ENCODE measurements at places on chromosomes 1 and 21.

- no peaks in the 10 kb centered on the region for H3K4me1 ChIP-seq
- H3K27me3 ChIP-seq: no peaks in the 10 kb centered on the region
- DNase-seq: no peak
- H3K4me3 ChIP-seq: no peak overlapping the region
- H3K27ac ChIP-seq: no peak overlapping the region
These were observed 197.2 kb downstream of the ADSS2 start for GRCh38 chr1:244254467-244254866.

DNA sequence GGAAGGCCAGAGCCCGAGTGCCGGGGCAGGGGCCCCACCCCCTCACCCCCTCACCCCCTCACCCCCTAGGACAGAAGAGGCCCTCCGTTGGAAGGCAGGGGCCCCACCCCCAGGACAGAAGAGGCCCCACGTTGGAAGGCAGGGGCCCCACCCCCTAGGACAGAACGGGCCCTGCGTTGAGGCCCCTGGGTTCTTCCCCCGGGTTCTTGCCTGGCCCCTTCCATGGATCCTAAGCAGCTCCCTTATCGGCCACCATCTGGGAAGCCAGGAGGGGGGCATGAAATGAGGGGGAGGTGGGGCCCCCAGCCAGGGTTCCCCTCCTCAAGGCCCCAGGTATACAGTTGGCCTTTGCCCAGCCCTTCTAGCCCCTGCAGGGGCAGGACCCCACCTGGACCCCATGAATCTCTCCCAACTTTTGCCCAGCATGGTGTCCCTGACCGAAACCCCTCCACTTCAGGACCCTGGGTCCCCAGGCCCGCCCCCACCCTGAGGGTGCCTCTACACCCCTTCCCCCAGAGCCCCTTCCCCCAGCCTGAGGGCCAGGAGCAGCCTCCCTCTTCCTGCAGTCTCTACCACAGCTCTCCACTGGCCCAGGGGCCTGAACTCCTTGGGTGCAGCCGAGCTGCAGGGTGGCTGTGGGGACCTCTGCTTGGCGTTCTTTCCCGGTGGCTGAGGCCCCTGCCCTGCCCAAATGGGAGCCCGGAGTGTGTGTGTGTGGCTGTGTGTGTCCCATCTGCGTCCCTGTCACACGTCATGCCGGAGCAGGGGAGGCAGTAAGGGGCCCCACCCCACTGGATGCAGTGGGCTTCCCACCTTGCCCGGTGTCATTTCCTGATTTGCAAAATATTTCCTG lies 4.3 kb upstream of the VWA1 start:
- no peaks in the 10 kb centered on the region for H3K27me3 ChIP-seq
- no peaks in the 10 kb centered on the region for H3K36me3 ChIP-seq
- DNase-seq: no peak
- H3K4me1 ChIP-seq: peaks cover 45% of the 10 kb centered on the region
- H3K4me3 ChIP-seq: no peak overlapping the region
- H3K27ac ChIP-seq: peak overlapping the region; percentile 99

DNA sequence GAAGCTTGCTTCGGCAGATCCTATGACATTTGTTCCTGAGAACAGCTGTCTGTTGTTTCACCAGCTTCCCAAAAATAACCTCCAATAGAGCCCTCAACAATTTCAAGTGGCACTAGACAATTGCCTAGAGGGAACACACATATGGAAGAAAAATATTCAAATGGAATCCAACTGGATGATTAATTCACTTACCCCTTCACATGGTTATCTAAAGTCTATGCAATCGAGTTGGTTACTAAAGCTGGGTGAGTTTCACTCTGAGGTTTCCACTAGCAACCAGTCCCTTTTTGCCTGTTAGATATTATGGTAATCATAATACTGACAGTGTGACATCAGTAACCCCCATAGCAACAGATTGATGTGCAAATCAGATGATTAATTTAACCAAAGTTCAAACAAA lies at the start of gene LEMD1:
LEMD1 (minus strand) TSS at position 259 of the 400 bp plus-strand sequence. CDS start 1,520 bp downstream, outside the sequence.
- no peaks in the 10 kb centered on the region for H3K36me3 ChIP-seq
- peaks cover 29% of the 10 kb centered on the region for H3K27me3 ChIP-seq
- no peak within 1 kb of the TSS for H3K4me3 ChIP-seq

- H3K4me1 ChIP-seq: peaks cover 21% of the 10 kb centered on the region
- DNase-seq: no peak
- H3K27me3 ChIP-seq: no peaks in the 10 kb centered on the region
- no peak overlapping the region for H3K4me3 ChIP-seq
- no peak overlapping the region for H3K27ac ChIP-seq
These were observed 23.4 kb upstream of the IGSF3 start for GRCh38 chr1:116690849-116691406.

GRCh38 chr21:44862869-44863685 lies 10.4 kb downstream of the PTTG1IP start:
- H3K4me3 ChIP-seq: no peak overlapping the region
- H3K27me3 ChIP-seq: no peaks in the 10 kb centered on the region
- H3K27ac ChIP-seq: no peak overlapping the region

- H3K4me1 ChIP-seq: peaks cover 18% of the 10 kb centered on the region
- no peaks in the 10 kb centered on the region for H3K27me3 ChIP-seq
- no peak for DNase-seq
- H3K27ac ChIP-seq: no peak overlapping the region
- H3K4me3 ChIP-seq: peak overlapping the region; percentile 72
These were observed 66.8 kb downstream of the OBSCN start for GRCh38 chr1:228274452-228275178.

DNA sequence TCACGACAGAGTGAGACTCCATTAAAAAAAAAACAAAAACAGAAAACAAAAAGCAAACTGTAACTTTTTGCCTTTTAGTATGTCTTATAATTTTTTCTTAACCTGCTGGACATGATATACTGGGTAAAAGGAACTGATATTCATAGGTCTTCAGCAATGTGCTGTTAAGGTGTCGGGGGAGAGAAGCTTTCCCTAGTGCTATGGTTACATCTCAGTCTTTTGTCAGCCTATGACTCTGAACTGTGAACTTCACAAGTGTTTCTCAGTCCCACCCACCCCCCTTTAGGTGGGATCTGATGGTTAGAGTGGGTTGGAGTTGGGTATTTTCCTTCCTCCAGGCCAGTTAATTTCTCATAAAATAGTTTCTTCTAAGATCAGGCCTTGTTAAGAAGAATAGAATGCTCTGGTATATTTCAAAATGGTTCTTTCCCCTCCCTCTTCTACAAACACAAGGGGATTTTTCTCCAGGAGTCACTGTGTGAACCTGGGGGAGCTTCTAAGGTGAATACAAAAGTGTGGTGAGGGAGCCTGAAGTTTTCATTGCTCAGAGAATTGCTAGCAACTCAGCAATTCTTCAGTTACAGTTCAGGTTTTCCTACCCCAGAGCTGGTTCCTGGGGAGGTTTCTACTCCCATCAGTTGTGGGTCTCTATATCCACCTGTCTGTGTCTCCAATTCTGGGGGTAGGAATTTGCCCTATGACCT lies 16.1 kb upstream of the EDARADD start:
- no peak overlapping the region for H3K4me3 ChIP-seq
- H3K4me1 ChIP-seq: no peaks in the 10 kb centered on the region
- H3K27me3 ChIP-seq: no peaks in the 10 kb centered on the region
- H3K27ac ChIP-seq: no peak overlapping the region

- H3K4me1 ChIP-seq: no peaks in the 10 kb centered on the region
- H3K27me3 ChIP-seq: no peaks in the 10 kb centered on the region
- H3K4me3 ChIP-seq: no peak overlapping the region
- no peak for DNase-seq
These were observed 141.3 kb downstream of the NRIP1 start for GRCh38 chr21:14923468-14923867.

- no peak overlapping the region for H3K27ac ChIP-seq
- peaks cover 12% of the 10 kb centered on the region for H3K4me1 ChIP-seq
- no peak overlapping the region for H3K4me3 ChIP-seq
- H3K27me3 ChIP-seq: no peaks in the 10 kb centered on the region
- no peak for DNase-seq
These were observed 64.1 kb upstream of the SLC25A33 start for GRCh38 chr1:9475061-9475627.

DNA sequence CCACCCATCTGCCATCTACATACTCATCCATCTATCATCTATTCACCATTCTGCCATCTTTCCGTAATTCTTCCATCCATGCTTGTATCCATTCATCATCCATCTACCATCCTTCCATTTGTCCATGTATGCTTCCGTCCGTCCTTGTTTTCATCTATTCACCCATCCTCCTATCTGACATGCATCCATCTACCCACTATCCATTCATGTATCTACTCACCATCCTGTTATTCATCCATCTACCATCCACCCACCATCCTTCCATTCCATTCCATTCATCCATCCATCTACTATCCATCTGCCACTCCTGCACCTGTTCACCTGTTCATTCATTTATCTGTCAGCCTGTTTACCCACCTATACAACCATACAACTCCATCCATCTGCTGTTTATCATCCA lies 86.2 kb downstream of the TRIM11 start:
- H3K4me3 ChIP-seq: no peak overlapping the region
- no peak for DNase-seq
- no peaks in the 10 kb centered on the region for H3K27me3 ChIP-seq
- H3K4me1 ChIP-seq: no peaks in the 10 kb centered on the region
- no peaks in the 10 kb centered on the region for H3K36me3 ChIP-seq

DNA sequence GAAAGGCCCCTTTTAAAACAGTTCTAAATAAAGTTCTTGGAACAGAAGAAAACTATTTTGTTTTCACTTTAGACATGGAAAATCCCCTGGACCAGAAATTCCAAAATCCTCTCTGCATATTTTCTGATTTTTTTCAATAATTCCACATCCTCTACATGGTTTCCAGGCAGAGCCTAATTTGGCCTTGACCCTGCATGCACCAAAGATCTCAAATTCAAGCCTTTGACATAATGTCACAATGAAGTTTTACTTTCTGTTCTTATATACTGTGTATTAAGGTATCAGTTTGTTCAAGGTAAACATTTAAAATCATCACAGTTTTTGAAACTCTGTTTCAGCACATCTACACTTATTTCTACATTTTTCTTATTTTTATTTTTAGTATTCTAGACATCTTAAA lies 12.2 kb upstream of the NPL start:
- no peak for DNase-seq
- no peak overlapping the region for H3K27ac ChIP-seq
- no peaks in the 10 kb centered on the region for H3K36me3 ChIP-seq
- no peaks in the 10 kb centered on the region for H3K27me3 ChIP-seq
- no peaks in the 10 kb centered on the region for H3K4me1 ChIP-seq

GRCh38 chr1:40421431-40422384 lies 28.6 kb upstream of the ZFP69B start:
- H3K27me3 ChIP-seq: no peaks in the 10 kb centered on the region
- no peak overlapping the region for H3K27ac ChIP-seq
- H3K36me3 ChIP-seq: 0 out of 2 replicates have a peak, but pooled peaks cover 7% of the 10 kb centered on the region
- H3K4me3 ChIP-seq: no peak overlapping the region
- H3K4me1 ChIP-seq: no peaks in the 10 kb centered on the region

DNA sequence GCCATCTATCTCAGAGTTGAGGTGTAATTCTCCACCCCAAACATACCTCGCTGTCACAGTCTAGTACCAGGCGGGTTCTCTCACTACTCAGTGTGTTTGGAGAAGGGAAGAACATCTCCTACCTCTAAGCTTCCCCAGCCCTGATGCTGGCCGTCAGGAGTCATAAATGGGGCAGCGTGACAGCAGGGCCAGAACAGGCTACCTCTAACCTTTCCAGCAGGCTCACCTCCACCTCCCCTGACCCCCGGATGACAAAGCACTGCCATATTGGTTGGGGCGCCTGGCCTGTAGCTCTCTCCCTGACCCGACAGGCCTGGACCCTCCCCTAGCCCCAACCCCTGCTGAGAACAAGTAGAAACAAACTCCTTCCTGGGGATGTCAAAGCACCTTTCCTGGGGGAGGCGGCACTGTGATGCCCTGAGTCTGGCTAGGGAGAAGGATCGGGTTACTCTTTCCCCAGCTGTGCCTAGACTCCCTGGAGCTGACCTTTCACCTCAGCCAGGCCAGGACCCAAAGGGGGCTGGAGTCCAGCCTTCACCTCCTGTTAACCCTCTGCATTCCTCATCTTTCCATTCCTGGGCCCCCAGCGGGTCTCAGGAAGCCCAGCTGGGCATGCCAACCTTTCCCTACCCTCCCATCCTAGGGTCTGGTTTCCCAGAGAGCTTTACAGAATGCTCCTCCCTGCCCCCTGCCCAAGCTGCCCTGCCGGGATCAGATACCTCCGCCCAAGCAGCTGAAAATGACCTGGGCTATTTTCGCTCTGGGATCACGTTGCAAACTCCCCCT lies 34.2 kb downstream of the AHDC1 start:
- no peaks in the 10 kb centered on the region for H3K27me3 ChIP-seq
- peak overlapping the region; percentile 44 for H3K27ac ChIP-seq
- peaks cover 91% of the 10 kb centered on the region for H3K4me1 ChIP-seq
- DNase-seq: no peak
- no peak overlapping the region for H3K4me3 ChIP-seq

- no peak for DNase-seq
- H3K36me3 ChIP-seq: no peaks in the 10 kb centered on the region
- no peak overlapping the region for H3K27ac ChIP-seq
- no peaks in the 10 kb centered on the region for H3K4me1 ChIP-seq
These were observed 378.1 kb upstream of the USP24 start for GRCh38 chr1:55593298-55593697.

- no peaks in the 10 kb centered on the region for H3K36me3 ChIP-seq
- H3K4me3 ChIP-seq: peak overlapping the region; percentile 84
- H3K27me3 ChIP-seq: no peaks in the 10 kb centered on the region
These were observed 633 bp downstream of the THEMIS2 start for GRCh38 chr1:27872802-27873551.

DNA sequence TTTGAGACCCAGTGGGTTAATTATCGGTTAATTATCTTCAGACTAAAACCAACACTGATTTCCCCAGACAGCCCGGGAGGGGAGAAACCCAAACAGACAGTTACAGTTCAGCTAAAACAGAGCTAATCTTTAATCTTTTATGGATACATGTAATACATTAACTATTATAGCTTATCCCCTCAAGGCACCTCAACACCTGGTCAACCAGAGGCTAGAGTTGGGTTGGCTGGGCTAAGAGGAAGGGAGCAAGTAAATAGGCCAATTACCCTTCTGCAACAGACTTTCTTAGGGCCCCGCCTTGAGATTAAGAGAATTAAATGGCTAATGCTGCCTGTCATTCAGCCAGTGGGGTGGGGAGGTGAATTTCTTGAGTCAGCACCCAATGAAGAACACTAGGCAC lies 6.6 kb upstream of the MED18 start:
- no peak overlapping the region for H3K4me3 ChIP-seq
- no peaks in the 10 kb centered on the region for H3K36me3 ChIP-seq
- no peaks in the 10 kb centered on the region for H3K27me3 ChIP-seq
- no peak for DNase-seq
- no peak overlapping the region for H3K27ac ChIP-seq

GRCh38 chr1:41666981-41667631 lies 182.6 kb upstream of the EDN2 start:
- no peak overlapping the region for H3K4me3 ChIP-seq
- H3K4me1 ChIP-seq: peaks cover 80% of the 10 kb centered on the region
- H3K27me3 ChIP-seq: no peaks in the 10 kb centered on the region
- H3K27ac ChIP-seq: no peak overlapping the region

- H3K36me3 ChIP-seq: no peaks in the 10 kb centered on the region
- H3K27me3 ChIP-seq: no peaks in the 10 kb centered on the region
- no peak overlapping the region for H3K4me3 ChIP-seq
- no peaks in the 10 kb centered on the region for H3K4me1 ChIP-seq
- no peak for DNase-seq
These were observed 19.9 kb downstream of the ALDH4A1 start for GRCh38 chr1:18882486-18882885.

GRCh38 chr1:99139876-99140275 lies 124.4 kb upstream of the PLPPR4 start:
- no peaks in the 10 kb centered on the region for H3K36me3 ChIP-seq
- no peak for DNase-seq
- H3K4me3 ChIP-seq: no peak overlapping the region

Measured in HCT116 (cell line).